NB4 (cell line): ENCODE measurements at places on chromosomes 3 and 15.

DNA sequence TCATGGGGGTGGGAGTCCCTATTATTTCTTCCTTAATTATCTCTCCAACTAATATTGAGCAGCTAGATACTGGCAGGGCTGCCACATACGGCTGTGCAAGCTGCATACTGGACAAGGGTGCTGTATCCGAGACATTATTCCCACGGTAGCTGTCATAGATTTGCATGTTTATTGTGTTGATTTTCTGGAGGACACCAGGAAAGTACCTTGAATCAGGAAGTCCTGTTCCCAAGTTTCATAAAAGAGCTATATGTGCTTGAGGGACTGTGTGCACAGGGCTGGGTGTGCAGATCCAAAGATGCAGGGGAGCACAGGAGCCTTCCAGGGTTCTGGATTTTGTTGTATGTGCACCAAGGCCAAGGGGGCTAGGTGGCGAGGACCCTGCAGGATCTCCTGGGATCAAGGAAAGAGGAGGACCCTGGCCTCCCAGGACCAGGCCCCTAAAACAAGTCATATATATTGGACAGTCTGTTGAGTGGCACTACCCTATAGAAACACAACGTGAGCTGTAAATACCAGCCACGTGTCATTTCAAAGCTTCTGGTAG is 119.2 kb upstream of the ALDH1A3 start:
- DNase-seq: no peak

DNA sequence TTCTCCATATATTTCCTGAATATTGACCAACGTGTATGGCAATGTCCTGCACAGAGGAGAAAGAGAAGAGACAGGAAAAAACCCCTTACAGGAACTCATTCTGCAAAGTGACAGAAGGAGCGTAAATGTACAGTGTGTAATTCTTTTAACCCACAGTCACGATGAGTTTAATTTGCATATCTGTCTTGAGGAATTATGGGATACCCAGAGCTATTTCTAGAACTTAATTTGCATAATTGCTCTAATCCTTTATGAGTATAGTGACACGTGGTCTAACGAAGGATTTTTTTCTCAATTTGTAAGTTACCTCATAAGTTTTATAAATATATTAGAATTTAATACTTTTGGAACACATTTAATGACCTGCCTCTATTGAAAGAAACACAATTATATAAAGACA is 9.8 kb downstream of the GPR27 start:
- no peak for DNase-seq

DNA sequence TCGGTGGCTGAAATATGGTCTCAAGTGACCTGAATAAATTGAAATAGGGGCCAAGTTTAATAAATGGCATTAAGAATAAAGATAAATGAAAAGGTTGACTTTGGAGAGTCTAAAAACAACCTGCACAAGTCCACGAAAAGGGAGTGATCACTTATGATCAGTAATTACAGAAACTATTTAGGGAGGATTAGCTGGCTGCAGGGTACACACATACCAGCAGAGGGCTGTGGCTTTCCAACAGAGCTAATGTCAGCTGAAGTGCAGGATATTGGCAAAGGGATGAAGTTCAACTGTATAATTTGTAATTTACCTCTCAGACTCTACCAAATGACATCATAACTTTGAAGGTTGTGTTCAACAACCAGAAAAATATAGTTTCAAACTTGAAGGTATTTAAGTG is 86.8 kb downstream of the SYNPR start:
- peak; percentile 10 for DNase-seq

DNA sequence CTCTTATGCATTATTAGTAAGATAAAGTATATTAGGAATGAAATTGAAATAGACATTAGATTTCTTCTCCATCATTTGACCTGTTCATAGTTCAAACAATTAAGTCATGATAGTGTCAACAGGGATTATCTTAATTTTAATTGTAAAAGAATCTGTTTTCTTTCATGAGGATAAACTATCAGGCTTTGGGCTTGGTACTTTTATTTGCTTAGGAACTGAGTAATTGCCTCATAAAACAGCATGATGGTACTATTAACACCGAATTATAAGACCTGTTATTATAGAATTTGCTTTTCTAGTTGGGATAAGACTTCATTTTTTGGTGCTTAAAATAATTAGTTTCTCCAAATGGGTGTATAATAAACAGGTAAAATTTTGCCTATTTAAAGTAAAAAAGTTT is 71.8 kb downstream of the FNDC3B start:
- no peak for DNase-seq

DNA sequence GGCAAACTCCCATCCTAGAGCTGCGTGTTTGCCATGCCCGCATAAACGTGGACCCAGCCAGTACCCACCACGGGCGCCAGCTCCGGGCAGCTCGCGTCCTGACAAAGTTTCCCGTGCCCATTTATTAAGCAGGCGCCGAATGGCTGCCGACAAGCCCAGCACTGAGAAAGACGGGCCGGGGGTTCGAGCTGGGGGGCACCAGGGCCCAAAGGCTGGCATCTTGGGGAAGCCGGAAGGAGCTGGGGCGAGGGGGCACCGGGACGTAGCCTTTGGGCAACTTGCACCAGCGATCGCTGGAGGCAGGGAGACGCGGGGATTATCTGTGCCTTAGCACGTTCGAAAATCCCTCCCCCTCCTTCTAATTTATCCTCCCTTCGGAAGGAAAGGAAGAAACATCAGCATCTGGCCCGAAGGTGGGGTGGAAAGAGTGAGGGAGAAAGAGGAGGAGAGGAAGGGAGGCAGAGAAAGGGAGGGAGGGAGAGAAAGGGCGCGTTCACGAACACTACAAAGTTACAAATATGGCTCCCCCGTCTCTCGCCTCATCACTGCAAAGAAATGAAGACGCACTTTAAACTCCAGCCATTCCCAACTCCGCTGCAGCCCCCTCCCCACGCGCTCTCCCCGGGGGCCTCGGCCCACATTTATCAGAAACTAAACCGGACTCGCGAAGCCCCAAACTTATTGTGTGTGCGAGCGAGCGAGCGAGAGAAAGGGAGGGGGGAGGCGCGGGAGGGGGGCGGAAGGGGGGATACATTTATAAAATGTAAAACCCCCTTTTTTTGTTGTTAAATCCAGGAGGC is 1.0 kb downstream of the ANP32A start:
- DNase-seq: peak; percentile 66

DNA sequence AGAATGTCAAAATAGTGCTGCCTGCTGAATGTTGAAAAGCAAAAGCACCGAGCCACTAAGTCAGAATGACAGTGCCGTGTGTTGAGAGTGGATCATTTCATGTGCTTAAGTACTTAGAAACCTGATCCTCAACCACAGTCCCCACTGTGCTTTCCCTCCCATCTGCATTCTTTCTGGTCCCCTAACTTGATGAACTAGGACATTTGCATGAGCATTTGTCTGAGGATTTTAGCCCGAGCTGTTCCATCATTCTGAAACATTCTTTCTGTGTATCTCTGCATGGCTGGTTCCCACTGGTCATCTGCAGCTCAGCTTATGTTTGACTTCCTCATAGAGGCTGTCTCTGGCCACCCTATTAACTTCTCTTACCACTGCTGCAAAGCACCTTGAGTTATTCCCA is 42.0 kb downstream of the SST start:
- no peak for DNase-seq

DNA sequence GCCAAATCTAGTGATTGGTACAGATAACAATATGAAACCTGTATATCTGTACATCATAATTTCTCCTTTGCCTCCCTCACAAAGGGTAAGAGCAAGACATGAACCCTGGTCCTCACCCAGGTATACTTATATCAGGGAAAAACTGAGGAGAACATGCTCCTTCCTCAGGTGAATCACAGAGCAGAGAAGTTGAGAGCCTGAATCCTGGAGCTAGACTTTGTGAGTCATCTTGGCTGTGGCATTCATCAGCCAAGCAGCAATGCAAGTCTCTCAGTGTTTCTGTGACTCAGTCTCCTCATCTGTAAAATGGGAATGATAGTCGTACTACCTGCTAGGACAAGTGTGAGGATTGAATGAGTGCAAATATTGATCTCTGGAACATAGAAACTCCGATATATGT is 165.7 kb upstream of the ADAMTS9 start:
- no peak for DNase-seq

DNA sequence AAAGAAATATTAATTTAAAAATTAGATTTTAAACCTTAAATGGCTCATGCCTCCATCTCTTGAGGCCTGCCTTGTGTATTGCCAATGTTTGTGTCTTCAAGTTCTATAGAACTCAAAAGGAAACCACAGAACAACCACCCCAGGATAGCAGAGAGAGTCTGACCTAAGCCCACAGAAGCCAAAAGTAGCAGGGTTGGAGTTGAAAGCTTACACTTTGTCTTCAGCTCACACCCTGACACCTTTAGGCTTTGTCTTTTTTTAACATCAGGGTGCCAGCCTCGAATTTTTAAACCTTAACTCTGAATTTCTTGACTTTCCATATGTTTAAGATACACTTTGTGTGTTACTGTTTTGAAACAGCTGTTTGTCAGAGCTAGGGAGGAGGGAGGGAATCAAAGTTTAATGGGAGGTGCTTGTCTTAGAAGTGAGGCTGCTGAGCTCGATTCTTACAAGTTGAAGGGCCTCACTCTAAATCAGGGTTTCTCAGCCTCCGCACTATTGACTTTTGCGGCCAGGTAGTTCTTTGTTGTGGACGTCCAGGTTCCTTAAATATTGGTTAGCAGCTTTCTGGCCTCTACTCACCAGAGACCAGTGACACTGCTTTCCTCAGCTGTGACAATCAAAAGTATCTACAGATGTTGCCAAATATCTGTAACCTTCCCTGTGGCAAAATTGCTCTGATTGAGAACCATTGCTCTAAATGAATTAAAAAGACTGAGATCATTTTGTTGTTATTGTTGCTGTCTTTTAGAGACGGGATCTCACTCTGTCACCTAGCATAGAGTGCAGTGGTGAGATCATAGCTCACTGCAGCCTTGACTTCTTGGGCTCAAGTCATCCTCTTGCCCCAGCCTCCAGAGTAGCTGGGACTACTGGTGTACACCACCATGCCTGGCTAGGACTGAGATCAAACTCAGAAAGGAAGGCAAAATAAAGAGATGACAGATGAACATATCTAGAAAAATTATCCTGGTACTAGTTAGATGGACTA is 139.2 kb upstream of the EOMES start:
- DNase-seq: no peak

- DNase-seq: peak; percentile 42
These were observed 16.4 kb downstream of the FAM107A start for GRCh38 chr3:58560771-58561311.

- peak; percentile 99 for DNase-seq
These were observed 56.7 kb upstream of the BLM start for GRCh38 chr15:90660195-90660998.

DNA sequence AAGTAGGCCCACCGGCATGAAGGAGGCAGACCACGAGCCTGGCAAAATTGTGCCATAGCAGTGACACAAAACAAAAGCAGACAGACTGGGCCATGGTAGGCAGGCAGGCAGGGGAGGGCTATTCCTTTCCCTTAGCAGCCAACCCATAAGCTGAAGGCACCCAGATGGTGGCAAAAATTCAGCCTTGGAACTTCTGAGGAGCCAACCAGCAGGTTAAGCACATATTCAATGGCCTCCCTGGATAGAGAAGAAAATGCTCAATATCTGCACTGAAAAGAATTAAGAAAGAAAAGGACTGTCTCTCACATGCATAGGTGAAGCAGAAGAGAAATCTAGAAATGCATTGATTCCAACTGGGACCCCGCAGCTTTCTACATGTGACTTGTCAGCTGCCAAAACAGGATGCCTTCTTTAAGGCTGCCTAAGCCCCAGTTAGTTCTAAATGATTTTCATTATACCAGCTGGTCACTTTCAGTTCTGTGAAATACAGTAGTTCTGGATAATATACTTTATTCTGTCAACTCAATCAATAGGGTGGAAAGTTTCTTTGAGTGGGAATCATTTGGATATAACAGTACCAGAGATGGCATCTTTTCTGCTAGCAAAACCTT is 2.7 kb downstream of the PRICKLE2 start:
- no peak for DNase-seq

- DNase-seq: no peak
These were observed 250.0 kb upstream of the NECTIN3 start for GRCh38 chr3:110821586-110821985.
